T follicular helper cell (primary cell): ENCODE measurements at places on chromosomes 4 and X.

DNA sequence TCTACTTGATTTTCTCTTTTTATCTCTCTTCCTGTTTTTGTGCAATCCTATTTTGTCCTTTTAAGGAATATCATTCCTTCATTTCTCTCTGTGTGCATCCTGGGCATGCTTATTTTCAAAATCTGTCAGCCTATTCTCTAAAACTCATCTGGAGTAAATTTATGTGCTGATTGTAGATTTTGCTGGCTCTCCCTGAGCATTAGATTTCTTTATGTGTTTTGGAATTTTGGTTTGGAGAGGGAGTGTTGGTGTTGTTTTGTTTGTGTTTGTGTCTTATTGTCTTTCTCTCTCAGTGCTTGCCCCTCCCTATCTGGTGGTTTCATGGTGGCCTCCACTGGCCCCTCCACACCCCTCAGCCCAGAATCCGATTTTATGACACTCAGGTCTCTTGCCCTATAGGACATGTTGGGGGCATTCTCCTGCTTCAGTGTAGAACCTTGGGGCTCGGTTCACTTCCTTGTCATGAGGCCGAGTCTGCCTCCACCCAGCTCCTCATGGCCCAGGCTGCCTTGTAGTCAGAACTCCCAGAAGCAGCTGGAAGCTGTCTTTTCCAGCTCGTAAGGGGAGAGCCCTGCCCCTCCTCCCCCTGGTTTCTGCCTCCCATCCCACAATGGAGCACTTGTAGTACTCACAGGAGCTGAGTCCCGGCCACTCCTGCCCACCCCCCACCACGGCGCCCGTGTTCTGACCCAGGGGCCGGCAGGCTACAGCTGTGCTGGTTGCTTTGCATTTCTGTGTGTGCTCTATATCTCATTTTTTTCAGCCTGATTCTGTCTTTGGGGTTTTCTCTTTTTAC is 24.5 kb upstream of the PJA1 start:
- DNase-seq: no peak

DNA sequence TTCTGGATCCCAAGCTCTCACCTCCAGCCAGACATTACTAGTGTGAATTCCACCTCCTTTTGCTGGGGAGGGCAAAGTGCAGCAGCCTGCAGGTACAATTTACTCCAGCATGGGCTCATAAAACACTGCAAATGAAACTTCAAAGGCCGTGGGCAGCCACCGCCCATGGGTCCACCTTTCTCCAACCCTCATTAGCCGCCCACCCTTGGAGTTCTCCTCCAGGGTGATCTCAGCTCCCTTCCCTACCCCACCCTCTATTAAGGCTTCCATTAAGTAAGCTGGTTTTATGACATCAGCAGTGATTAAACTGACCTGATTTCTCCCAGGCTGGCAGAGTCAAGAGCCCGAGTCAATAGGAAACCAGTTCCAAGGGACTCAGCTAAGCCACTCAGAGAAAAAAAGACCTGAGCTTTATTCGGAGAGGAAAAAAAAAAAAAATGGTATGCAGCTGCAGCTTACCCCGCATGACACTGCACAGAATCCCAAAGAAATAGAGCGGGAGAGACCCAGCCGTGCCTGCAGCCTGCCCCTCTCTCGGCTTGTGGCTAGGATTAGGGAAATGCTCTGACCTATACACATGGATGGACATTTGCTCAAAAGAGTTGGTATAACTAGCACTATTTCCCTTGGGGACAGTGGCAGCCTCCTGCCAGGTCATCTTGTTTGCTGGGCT is 319.6 kb downstream of the PTTG2 start:
- no peak for DNase-seq

- no peak for DNase-seq
These were observed 3.5 kb downstream of the FAT1 start for GRCh38 chr4:186719925-186720694.

GRCh38 chr4:89427782-89428181 is 120.2 kb upstream of the GPRIN3 start:
- no peak for DNase-seq

- DNase-seq: no peak
These were observed 381.0 kb downstream of the UNC5C start for GRCh38 chr4:95167805-95168204.

GRCh38 chr4:1638272-1638598 is 45.9 kb downstream of the FAM53A start:
- no peak for DNase-seq

DNA sequence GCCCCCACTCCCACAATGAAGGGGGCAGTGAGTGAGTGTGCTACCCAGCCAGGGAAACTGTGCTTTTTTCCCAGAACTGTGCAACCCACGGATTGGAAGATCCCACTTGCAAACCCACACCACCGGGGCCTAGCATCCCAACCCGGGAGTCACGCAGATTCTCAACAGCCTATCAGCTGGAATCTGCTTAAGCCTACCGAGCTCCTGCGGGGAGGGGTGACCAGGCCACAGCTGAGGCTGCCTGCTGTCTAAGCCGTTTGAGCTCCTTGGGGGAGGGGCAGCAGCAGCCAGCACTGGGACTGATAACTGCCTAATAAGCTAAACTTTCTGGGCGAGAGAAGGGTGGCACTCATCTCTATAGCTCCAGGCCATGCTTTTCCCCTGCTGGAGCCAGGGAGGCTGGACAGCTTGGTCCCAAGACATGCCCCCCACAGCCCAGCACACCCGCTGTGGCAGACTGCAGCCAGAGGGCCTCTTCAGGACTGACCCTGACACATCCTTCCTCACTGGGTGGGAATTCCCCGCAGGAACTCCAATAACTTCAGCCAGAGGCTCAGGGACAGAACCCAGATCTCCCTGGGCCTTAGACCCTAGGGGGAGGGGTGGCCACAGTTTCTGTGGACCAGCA is 161.3 kb upstream of the MAGEB18 start:
- DNase-seq: no peak

GRCh38 chr4:15779306-15779705 is 1.2 kb downstream of the CD38 start:
- no peak for DNase-seq

DNA sequence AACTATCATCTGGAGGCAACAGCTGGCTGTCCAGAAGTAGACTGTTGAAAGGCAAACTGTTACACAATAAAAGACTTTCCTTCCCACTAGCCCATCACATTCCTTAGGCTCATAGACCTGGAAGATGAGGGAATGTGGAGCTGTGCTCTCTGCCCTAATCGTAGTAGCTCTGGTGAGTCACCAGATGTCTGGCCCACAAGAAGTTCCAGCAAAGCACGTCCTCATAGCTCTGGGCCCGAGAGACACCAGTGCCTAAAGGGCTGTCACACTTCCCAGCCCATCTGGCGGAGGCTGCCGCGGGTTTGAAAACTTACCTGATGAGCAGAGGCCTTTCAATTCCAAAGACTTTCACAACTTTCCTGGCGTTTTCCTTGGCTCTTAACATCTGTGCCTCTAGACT is 81.7 kb upstream of the STOX2 start:
- no peak for DNase-seq

GRCh38 chrX:72203421-72203820 is 21.9 kb downstream of the PIN4 start:
- DNase-seq: no peak

DNA sequence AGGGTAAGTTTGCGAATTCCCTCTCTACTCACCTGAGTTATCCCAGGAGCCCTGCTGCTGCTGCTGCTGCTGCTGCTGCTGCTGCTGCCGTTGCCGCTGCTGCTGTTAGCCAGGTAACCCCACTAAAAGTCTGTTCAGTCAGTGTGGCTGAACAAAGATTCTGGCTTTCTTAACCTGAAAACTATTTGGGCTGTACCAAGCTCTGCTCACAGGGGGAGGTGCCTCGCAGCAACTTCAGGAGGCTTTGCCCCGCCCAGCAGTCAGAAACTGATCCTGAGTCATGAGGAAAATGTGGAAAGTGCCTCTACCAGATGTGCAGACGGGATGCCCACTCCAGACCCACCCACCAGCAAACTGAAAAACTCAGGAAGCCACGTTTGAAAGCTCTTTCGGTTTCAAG is at the start of gene CAPN6:
Gene CAPN6 (minus strand): TSS at position 145 of the 400 bp plus-strand sequence. CDS start 6,547 bp downstream, outside the sequence.
- no peak for DNase-seq

GRCh38 chr4:157025898-157026297 is 50.1 kb upstream of the GLRB start:
- DNase-seq: no peak

DNA sequence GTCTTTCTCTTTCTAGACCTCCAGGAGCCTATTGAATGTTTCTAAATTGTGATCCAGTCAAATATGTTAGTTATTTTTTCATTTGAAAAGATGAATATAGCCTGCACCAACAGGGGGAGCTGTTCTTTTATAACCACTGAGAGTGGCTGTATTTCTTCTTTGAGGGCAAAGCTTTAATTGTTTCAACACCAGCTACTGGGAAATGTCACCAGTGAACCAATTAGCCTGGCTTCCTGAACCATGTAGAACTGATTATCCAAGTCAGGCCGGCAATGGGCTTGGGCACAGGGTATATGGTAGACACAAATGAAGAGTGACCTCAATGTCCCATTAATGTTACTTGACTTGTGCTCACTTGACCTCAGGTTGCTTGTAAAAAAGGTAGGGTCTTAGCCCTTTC is 4.8 kb upstream of the DAPP1 start:
- DNase-seq: peak; percentile 12

DNA sequence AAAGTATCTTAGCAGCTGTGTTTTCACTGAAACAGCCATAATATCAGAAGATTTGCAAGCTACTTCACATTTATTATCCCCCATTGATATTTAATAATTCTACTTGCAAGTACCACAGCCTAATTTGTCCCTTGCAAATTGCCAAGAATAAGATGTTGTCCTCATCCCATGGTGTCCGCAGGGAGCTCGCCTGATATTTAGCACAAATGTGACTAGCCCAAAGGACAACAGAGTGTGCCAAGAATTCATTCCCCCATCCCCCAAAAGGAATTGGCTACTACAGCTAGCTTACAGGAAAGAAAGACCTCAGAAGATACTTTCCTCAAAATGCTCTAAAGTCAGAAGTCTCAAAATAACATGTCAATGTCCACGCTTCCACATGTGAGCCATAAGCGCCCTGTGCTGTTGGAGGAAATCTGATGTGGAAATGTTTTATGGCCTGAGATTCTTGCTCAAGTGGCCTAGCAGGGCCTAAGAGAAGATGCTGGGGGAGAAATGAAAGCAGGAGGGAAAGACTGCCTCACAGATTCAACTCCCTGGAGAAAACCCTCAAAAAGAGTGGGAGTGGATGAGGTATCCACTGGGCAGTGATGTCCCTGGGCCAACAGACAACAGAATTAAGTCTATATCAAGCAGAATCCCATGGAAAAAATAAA is 111.4 kb downstream of the SH3KBP1 start:
- no peak for DNase-seq

DNA sequence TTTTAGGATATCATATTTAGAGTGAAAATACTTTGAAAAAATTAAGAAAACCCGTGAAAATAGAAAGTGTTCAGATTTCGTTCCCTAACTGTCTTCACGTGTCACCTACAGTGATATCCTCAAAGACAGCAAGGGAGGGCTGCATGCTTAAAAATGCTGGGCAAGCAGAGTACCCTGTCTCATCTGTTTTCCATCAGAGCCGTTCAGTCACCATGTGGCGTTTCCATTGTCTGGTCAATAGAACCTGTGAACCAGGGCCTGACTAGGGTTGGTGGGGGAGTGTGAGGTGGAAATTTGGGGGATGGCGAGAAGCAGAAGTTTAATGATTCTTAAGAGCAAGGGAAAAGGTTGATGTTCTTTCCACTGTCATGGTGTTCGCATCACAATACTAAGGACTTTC is 173.9 kb downstream of the BMPR1B start:
- DNase-seq: no peak

- DNase-seq: no peak
These were observed 7.4 kb downstream of the ZRSR2 start for GRCh38 chrX:15797707-15798106.

GRCh38 chr4:7024336-7024890 is 18.8 kb upstream of the TADA2B start:
- no peak for DNase-seq

- DNase-seq: no peak
These were observed 39.0 kb upstream of the SLC7A3 start for GRCh38 chrX:70969635-70970481.

DNA sequence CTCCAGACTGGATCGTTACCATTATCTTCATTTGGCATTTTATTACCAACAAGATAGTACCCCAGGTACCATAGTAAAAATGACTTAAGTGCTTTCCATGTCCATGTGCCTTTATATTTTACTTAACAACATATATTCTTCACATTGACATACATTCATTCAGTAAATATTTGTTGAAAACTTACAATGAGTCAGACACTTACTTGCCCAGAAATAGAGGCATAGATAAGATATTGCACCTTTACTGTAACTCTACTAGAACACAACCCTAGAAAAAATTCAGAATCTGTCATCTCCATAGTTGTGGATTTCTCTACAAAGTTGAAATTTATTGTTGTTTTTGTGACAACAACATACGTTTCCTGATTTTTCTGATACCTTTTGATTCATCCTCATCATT is 640.6 kb downstream of the RPA4 start:
- no peak for DNase-seq

DNA sequence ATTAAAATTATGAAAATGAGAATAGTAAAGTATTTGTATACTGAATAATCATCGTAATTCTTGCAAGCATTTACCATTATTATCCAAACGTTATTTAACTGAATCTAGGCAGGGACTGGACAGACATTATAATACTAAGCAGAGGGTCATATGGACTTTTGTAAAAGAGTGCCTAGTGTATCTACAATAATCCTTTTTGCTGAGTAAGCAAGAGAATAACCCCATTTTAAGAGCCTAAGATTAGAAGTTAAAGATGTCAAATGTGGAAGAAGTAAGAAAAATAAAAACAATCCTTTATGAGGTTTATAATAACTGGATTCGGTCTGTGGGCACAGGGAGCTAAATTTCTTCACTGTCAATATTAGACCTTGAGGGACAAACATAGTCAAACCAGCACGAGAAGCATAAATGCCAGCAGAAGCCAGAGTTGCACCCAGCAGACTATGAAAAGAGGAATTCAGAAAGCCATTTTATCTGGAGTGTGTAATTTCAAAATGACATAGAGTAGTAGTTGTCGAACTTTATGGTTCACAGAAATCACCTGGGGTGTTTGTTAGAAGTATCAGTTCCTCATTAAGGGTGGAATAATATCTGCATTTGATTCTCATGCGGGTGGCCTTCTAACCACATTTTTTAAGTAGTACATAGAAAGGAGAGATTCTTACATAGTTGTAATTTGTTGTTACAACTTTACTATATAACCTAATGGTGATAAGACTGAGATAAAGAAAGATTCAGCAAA is 39.7 kb upstream of the DCLK2 start:
- no peak for DNase-seq

DNA sequence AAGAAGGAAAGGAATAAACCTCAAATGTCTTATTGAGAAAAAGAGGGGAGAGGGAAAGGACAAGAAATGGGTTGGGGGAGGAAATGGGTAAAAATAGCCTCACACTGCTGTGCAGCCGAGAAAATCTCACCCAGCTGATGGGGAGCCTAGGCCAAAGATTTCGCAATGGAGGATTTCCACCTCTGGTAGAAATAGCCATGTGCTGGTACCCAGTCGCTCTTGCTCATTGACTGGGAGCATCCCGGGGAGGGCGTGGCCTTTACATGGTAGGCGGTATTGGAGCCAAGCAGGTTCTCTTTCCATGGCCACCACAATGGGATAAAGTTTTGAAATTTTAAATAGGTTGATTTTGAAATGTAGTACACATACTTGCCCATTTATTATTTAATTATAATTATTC is 255.1 kb upstream of the LDB2 start:
- no peak for DNase-seq
